Heart right ventricle (tissue), 16 donors: ENCODE measurements at places on chromosomes 4 and X. TPM values are rescaled to one million over a fixed set of nuclear protein-coding genes. Genes with fewer than 3 reads are reported as not detected.

DNA sequence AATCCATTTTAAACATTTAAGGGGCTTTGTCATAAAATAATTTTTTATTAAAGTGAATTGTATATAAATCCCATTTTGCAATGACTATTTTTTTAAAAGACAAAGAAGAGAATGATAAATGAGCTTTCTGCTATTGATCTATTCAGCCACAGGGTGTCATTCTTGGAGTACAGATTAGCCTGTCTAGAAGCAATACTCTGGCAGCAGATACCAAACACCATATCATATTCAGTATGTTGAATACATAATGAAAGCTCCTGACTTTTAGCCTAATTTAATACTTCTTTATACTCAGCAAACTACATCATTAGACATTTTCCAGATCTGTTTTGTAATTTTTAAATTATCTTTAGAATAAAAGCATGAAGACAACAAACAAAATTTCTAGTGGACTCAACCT is 496.3 kb downstream of the PDGFC start:
- H3K27ac ChIP-seq: no peak overlapping the region
- H3K4me1 ChIP-seq: no peaks in the 10 kb centered on the region
- no peaks in the 10 kb centered on the region for H3K36me3 ChIP-seq
- H3K4me3 ChIP-seq: no peak overlapping the region

DNA sequence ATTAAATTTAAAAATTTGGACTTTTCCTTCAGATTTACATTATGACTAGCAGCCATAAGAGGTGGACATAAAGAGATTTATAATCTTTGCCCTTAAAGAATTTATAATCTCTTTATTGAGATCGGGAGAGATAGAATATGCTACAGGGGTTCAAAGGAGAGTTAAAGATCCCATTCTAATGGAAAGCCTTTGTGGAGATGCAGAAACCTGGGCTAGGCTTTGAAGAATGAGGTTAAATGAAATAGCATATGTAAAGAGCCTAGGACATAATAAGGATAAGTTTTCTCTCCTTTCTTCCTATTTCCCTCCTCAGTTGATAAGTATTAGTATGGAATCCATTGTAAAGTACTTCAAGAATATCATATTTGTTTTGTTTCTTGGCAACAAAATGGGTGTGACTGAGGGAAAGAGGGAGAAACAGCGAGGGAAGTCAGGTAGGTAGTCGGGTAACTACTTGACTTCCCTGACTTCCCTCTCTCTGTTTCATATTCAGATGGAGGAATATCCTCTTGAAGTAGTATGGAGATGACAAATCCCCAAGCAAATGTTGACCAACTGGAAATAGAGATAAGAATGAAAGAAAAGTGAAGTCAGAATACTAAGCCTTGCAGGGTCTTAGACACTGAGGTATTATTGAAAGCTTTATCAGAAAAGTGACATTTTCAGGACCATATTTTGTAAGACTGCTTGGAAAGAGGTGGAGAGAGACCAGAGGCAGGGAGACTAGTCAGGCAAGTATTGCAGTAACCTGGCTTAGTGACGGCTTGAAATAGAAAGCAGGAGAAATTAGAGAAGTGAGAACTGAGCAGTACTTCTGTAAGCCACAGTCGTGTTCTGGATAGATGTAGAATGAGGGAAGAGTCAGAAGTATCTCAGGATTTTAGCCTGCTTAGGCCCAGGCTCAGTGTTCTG is 82.9 kb downstream of the PDLIM5 start:
- no peaks in the 10 kb centered on the region for H3K27me3 ChIP-seq
- no peaks in the 10 kb centered on the region for H3K36me3 ChIP-seq
- H3K27ac ChIP-seq: peak overlapping the region; percentile 37
- peaks cover 100% of the 10 kb centered on the region for H3K4me1 ChIP-seq
- H3K4me3 ChIP-seq: no peak overlapping the region

Gene FOXP3
- not detected for total RNA-seq

Gene HHIP
- not detected for total RNA-seq

Gene SPATA18
- total RNA-seq: 1.8 TPM

Gene SPANXN5
- total RNA-seq: not detected
